NCI-H1105 (cell line): ENCODE measurements at places on chromosomes 2 and 18.

- no peak for DNase-seq
These were observed 231.3 kb upstream of the ZC3H15 start for GRCh38 chr2:186254759-186255158.

DNA sequence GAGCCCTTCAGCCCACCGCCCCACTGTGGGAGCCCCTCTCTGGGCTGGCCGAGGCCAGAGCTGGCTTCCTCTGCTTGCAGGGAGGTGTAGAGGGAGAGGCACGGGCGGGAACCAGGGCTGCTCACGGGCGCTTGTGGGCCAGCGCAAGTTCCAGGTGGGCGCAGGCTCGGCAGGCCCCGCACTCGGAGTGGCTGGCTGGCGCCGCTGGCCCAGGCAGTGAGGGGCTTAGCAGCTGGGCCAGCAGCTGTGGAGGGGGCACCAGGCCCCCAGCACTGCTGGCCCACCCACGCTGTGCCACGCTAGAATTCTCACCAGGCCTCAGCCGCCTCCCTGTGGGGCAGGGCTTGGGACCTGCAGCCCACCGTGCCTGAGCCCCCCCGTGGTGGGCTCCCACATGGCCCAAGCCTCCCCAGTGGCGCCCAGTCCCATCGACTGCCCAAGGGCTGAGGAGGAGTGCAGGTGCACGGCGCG lies 45.2 kb downstream of the SLC5A7 start:
- DNase-seq: no peak

DNA sequence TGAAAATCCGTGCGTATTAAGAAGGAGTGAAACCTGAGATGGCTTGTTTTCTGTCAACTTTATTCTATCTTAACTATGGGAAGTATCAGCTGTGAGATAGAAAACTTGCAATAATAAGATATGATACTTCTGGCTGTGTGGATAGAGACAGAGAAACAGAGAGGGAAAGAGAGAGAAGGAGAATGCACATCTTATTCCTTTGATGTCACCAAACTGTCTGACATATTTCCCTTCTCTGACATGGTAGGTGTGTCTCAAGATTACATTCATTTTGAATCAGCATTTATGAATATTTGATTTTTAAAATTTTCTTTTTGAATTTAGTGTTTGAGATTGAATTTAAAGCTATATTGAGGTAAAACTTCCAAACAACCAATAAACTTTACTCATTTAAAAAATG lies 69.4 kb downstream of the CDC42EP3 start:
- no peak for DNase-seq

DNA sequence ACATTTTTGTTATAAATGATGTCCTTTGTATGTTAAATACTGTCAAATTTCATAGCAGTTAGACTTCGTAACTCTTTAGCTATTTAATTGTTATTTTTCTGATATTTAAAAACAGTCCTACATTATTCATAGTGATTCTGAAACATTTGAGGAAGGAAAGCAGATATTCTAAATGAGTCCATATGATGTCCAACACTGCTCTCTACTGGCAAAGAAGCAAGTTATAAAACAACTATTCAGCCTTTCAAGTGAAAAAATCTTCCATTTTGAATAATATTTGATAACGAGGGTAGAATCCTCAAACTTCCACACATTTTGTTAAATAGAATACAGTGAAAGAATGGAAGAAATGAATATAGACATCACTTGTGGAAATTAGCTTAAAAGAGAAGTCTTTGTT lies 220.8 kb downstream of the GULP1 start:
- peak; percentile 22 for DNase-seq

GRCh38 chr2:132577686-132578085 lies 92.3 kb downstream of the LYPD1 start:
- no peak for DNase-seq

DNA sequence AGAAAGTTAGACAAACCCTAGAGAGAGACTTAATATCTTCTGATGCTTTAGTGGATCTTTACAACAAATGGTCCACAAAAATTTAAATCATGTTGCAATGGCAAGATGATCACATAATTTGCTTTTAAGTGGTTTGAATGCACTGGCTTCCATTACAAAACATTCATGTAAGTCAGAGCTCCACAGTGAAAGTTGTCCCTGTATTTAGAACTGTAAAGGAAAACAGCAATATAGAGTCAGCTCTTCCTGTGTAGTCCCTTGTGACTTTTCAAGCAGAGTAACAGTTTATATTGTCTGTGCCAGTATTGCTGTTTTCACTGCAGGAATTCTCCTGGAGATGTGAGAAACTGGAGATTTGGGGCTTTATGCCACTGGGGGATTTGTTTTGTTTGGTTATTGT lies 77.7 kb downstream of the MEIS1 start:
- DNase-seq: no peak

GRCh38 chr2:169351725-169352124 lies 10.6 kb downstream of the LRP2 start:
- DNase-seq: no peak

- no peak for DNase-seq
These were observed 175.3 kb upstream of the PID1 start for GRCh38 chr2:229446350-229446749.

- no peak for DNase-seq
These were observed 157.1 kb downstream of the DYM start for GRCh38 chr18:49303379-49303778.

DNA sequence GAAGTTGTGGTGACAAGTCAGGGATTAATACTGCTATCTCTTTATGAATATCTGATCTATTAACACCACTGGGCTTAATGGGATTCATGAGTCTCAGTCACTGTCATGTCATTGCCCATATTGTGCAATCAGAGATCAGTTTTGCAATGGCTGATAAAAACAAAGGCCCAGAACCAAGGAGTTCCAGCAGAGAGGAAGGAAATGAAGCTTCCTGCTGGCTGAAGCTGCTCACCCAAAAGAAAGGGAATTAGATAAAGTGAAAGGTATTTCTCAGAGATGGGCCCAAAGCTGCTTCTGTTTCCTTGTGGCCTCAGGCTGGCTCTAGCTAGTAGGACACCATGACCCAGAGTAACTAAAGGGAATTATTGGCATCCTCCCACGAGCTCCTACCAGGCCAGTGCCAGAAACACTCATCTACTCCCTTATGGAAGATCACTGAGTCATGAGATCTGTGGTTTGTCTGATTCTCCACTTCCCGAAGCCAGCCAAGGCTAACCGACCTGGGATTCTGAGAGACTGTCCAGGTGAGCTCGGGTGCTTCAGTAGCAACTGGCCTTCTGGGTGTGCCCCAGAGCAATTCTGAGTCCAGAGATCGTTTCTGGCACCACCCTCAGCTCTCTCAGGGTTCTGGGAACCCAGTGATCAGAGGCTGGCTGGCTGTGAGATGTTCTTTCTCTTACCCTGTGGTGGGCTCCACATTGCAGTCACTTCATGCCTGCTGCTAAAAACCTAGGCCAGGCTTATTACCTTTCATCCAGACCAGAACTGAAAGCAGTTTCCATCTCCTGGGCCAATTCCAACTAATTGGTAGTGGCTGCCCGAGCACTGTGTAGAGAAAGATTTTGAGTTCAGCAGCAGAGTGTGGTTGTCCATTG lies 129.5 kb upstream of the PELI1 start:
- no peak for DNase-seq

DNA sequence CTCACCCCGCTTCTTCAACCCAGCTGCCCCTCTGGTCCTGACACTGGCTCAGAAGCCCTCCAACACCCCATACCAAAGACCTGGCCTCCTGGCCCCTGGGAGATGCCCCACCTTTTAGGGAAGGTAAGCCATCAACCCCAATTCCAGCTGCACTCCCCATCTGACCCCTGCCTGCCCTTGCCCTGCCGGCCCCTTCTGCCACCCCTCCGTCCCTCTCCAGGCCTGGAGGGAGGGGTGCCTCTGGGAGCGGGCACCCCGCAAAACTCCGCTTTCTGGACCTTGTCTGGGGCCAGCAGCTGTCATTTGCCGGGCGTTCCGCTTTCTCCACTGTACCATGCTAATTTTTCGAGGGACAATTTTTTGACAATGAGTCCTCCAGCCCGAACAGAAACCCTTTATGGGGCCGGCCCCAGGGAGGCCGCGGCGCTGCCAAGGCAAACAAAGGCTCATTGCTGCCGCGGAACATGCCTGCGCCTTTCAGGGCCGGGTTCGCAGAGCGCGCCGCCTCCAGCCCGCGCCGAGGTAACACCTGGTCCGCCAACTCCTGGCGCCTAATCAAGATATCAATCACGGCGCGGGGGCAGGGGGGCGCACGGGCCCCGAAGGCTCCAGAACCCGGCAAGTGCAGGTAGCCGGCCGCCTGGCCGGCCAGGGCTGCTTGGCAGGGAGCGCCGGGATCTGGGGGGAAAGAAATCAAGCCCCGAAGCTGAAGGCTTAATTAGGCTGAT lies 96.0 kb downstream of the INHBB start:
- peak; percentile 63 for DNase-seq

DNA sequence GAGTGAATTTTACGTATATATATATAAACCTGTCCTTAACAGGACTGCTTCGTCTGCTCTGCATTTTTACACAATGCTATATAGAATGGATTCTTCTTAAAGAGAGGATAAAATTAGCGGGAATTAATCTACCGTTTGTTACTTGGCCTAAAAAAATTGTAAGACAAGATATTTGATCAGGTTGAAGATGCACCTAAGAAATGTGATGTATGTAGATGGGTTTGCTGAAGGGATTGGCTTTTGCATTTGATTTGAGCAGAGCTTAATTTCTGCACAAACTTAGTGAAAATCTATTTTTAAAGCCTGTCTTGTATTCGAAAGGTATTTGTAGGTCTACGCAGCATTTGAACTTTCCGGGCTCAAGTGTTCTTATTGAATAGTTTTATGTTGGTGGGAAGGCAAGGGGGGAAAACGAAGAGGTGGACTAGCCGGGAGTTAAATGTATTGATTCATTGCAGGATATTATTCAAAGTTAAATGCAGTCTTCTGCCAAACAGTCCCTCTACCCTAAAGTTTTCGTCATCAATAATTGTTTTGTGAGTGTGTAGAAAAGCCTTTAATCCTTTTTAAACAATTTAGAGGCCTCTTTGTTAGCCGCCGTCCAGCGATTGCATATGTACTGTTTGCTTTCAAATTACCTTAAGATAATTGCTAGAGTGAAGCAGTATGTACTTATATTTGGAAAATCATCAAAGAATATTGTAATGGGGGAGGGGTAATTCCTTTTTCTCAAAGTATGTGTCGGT lies 1.2 kb downstream of the PPP1CB start:
- no peak for DNase-seq

DNA sequence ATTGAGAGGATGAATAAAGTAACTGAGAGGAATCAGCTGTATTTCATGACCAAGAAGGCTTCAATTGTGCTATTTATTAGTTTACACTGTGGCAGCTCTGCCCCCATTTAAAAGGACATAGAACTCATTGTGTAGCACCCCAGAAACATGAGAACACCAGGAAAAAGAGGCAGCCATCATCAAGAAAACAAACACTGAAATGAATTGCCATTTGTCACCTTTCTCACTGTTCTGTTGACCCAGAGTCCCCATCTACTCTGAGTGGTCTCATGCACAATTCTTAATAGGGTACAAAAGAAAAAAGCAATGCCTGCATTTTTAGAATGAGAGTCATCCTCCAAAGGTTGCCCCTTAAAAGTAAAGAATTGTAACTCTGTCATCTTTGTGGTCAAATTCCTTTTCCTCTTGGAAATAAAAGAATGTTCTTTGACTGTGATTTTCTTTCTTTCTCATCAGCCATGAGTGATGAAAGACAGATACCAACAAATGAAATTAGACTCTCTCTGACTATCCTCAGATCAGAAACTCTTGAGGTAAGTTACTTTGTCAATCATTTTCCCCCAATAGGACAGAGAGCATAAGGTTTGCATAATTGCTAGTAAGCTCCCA lies 1941.9 kb upstream of the PIK3C3 start:
- no peak for DNase-seq

DNA sequence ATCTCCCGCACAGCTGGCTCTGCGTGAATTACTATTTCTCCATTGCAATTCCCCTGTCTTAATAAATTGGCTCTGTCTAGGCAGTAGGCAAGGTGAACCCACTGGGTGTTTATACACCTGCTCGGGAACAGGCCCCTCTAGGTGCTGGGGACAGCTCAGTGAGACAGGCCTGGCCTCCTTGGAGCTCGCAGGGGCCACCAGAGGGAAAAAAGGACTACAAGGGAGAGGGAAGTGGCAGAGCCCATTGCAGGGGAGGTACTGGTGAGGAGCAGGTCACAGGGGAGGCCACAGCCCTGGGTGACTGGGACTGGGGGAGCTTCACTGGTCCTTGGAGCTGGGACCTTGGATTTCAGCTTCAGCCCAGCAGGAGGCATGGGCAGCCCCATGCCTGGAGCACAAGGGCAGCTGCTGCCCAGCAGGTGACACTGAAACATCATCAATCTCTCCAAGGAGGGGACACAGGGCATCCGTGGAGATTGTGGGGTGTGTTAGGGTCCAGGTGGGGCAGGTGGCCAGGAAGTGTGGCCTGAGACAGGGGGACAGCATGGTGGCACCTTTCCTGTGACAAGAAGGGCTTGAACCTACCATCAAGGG lies 31.2 kb downstream of the NGEF start:
- DNase-seq: no peak

GRCh38 chr2:145431181-145431951 lies 911.4 kb upstream of the ZEB2 start:
- DNase-seq: peak; percentile 99

DNA sequence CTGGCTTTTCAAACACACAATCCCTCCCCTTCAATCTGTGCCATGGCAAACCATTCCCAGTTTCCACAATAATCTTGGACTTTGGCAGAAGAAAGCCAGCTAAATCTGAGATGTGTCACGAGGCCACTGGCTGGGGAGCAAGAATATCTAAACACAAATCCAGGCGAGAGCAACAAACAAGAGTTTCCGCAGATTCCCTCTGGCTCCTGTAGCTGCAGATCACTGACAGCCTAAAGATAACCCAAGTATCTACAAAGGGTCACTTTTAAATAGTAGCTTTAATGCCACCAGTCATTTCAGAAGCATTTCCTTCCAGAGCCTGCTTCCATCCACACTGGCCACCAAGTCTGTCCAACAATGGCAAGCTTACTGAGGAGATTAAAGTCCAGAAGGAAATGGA lies 86.9 kb downstream of the ACVR1 start:
- no peak for DNase-seq

DNA sequence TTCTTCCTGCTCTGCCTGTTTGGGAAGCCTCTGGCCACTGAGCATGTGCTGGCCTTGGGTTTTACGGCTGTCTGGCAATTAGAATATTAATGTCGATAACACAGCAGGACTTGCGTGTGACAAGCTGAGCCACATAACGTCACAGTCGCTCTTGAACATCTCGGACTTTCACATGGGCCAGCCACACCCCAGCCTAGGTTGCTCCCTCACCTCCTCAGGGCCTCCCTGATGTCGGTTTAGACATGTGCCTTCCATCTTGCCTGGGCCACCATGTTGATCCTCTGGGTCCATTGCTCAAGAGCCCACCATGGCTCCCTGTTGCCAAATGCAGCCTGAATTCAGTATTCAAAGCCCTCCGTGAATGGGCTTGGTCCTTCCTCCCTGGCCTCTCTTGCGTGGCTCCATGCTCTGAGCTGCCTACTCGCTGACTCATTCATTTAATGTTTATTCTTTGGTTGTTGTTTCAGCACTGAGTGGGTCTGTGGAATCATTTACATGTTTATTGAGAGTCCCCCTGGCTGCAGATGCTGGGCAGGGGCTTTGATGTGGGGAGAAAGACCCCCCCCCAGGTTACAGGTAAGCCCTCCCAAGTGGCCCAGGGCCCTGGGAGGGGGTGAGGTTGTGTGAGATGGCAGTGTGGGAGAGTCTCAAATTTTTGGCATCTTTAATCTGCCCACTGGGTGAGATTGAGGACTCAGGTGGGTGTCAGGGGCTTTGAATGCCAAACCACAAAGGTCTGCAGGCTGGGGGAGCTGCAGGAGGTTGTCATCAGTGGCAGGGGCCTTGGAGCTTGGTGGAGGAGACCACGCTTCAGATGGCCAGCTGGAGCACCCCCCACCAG lies 62.0 kb downstream of the ODC1 start:
- no peak for DNase-seq

- no peak for DNase-seq
These were observed 25.4 kb upstream of the HS6ST1 start for GRCh38 chr2:128344101-128344500.
